GM12878 (cell line): ENCODE measurements at places on chromosomes 5 and 9.

DNA sequence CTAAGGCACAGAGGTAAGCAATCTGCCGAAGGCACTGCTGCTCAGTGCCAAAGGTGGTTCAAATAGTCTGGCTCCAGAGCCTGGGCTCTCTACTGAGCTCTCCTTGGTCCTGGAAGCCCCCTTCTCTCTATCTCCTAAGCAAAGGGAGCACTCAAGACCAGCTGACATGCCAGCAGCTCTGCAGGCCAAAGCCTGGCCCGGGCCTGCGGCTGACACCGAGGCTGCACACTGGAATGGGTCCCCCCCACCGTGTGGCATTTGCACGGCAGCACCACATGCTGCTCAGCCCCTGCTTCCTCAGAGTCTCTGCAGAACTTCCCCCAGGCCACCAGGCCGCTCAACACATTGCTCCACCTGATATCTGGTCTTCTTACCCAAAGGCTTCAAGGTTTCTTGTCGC lies 57.8 kb upstream of the GOLPH3 start:
- no peak for DNase-seq

DNA sequence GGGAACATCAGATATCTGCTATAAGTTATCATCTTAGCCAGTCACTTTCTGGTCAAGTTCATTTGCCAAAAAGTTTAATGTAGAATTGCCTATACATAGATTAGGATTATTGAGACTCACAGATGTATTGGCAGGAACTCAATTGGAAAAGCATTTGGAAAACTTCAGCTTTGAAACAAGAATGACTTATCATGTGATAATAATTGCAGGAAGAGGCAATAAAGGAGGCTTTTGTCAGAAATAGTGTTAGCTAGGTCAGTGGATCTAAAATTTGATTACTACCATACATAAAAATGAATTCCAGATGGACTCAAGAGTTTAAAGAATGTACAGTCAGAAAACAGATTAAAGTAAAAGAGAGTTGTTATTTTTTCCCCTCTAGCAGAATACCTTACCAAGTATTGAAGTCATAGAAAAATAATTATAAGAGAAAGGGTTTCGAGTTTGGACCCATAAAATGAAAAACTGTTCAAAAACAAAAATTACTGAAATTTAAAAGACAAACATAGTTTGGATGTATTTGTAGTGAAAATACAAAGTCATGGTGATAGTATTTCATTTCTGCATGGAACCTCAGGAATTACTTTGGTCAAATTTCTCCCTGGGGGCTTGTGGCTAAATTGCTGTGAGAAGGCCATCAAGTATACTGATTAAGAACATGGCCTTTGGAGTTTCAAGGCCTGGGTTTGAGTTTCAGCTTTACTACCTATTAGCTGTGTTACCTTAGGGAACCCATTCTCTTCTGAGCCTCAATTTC lies 159.9 kb downstream of the TMEM38B start:
- DNase-seq, result no peak

GRCh38 chr5:61018062-61018461 lies 73.1 kb downstream of the NDUFAF2 start:
- no peak for DNase-seq

DNA sequence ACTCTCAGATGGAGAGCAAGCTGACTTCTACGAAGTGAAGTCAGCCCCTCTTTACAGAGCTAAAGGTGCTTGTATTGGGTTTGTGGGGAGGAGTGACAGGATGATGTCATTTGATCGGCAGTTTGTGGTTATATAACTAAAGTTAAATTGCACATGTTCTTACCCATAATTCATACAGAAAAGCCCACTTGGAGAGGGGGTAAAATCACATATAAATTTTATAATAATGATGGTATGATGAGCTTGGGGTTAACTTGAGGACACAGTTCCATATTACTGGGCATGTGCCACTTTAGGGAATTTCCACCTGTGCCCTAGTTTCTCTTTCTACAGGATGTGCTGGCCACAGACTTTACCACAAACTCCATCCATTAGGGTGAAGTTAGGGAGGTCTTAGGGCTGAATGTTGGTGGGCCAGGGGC lies 1178.6 kb upstream of the CDH9 start:
- DNase-seq, result no peak

DNA sequence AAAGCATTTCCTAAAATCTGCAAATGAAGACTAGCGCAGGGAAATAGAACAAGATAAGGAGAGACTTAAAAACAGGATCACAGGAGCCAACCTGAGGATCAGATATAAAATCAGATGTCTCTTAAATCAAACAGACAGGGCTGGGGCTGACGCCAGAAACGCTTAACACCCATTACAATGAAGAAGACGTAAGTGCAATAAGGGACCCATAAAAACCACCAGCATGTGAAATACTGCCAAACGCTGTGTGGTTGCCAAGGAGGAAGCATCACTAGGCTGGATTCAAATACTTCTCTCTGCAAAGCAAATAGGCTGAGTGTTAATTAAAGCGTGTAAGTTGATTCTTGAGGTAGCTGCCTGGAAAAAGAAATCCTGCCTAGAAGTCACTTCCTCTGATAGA lies 74.4 kb upstream of the ATP10B start:
- DNase-seq, result no peak

- DNase-seq, result no peak
Measured at GRCh38 chr5:80874162-80874561, 86.0 kb upstream of the RASGRF2 start.

- DNase-seq, result no peak
Measured at GRCh38 chr9:13213998-13214397, 65.5 kb downstream of the MPDZ start.

DNA sequence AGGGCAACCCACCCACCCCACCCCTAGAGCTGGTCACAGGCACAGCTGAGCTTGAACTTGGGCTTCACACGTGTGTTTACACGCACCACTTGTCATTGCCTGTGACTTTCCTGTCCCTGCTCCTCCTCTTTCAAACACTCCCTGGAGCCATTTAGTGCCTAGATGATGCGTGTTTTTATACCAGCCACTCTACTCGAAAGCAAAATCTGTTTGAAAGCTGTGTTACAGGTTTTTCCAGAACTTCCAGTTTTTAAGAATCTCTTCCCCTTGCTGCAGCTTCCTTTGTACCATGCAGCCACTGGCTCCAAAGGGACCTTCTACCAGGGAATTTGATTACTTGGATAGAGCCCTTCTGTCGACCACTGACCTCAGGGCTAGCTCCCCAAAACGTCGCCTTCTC lies 78.8 kb upstream of the SPRY4 start:
- no peak for DNase-seq

GRCh38 chr5:51691538-51692079 lies 308.4 kb downstream of the ISL1 start:
- no peak for DNase-seq

DNA sequence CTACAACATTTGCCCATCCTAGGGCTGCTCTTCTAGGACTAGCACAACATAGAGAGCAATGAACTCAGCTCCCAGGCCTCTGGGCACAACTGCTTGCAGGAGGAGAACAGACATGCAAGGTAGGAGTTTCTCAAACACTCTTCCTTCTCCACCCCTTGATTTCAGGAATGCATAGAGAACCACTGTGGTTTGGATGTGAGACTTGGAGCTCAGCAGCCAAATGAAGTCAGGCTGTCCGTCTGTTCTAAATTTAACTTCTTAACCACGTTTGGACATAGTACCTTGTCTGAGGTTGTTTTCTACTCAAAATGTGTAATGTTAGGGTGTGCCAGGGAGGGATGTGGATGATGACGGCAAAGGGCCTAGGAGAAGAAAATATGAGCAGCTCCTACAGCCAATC lies 515.1 kb upstream of the TNC start:
- no peak for DNase-seq

DNA sequence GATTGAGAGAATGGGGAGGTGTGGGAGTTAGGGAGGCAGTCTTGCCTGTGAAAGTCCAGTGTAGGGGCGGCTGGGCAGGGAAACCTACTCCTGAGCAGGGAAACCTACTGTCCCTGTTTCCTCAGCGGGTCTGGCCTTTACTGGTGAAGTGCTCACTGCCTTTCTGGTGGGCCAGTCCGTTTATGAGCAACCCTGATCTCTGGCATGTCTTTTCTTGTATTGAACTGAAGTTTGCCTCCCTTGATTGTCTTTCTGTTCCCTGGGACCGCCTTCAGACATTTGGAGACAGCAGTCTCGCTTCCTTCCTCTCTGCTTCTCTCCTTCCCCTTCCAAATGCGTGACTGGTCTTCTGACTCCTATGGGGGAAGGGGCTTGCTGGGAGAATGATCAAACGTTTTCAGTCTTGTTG lies 2.9 kb downstream of the SNX18 start:
- DNase-seq, result no peak

DNA sequence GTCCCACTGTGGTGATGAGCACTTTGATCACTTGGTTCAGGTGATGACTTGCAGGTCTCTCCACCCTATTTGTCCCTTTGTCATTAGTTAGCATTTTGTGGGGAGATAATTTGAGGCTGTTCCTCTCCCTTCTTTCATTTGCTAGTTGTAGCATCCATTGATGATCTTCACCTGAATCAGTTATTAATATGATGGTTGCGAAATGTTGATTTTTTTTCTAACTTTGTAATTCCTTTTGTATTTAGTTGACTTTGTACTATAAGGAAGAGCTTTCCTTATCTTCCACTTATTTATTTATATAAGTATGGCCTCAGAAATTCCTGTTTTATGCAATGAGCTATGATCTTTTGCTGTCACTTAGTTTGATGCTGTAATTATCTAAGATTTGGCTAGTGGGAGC lies 12.6 kb downstream of the TRIO start:
- no peak for DNase-seq

DNA sequence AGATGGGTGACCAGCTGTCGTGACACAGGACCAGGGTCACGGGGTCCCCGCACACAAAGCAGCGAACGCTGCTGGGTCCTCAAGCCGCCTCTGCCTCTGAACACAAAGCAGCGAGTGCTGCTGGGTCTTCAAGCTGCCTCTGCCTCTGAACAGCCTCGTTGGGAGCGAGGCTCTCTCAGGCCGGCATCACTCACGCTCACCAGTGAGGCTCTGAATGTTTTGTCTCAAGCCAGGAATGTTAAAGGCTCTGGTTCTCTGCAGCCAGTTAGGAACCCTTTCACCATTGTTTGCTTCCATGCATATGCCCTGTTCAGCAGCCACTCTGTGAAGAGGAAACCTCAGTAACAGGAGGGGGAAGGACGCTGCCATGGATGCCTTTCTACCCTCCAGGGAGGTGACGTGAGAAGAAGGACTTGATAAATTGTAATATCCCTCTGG lies 82.7 kb upstream of the TAF11L2 start:
- DNase-seq, result no peak

DNA sequence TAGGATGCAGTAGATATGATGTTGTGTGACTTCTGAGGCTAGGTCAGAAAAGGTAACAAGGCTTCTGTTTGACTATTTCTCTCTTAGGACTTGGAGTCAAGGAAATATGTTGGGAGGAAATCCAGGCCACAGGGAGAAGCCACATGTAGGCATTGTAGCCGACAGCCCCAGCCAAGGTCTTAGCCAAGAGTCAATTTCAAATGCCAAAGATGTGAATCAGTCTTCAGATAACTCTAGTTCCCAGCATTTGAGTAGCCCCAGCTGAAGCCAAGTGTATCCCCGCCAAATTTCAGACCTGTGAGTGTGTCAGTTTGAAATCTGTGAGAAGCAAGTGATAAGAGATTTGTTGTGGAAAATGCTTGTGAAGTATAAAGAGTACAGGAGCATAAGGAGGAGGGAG lies 38.1 kb upstream of the ISL1 start:
- DNase-seq, result no peak

DNA sequence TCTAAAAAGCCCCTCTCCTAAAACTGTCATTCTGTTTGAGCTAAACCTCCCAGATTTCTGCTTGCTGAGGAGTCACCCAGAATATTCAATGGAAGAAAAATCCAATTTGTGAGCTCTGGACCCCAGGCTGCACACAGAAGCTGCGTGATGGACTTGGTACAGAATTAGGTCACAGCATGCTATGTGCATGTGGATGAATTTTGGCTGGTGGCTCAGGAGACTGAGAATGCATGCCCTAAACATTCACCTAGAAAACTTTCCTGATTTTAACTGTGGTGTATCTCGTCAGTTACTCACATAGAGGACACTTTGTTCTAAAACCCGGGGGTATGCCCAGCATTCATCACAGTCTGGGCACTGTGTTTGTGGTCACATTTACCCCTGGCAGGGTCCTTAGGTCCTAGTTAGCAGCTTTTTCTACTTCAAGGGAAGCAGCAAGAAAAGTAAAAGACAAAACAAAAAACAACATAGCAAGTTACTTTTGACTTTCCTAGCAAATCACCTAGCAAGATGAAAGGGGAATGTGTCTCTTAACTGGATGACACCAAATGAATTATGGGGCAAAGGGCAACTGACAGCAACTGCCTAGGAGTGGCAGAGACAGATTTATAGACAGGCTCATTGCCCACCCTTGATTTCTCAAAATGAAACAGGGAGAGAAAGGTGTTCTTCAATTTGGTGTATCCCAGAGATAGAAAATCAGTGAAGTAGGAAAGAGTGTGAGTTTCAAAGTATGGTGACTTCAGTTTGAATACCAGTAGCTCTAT lies 8.3 kb upstream of the SHROOM1 start:
- no peak for DNase-seq

- DNase-seq, result no peak
Measured at GRCh38 chr5:125232779-125233230, 486.4 kb upstream of the ZNF608 start.

DNA sequence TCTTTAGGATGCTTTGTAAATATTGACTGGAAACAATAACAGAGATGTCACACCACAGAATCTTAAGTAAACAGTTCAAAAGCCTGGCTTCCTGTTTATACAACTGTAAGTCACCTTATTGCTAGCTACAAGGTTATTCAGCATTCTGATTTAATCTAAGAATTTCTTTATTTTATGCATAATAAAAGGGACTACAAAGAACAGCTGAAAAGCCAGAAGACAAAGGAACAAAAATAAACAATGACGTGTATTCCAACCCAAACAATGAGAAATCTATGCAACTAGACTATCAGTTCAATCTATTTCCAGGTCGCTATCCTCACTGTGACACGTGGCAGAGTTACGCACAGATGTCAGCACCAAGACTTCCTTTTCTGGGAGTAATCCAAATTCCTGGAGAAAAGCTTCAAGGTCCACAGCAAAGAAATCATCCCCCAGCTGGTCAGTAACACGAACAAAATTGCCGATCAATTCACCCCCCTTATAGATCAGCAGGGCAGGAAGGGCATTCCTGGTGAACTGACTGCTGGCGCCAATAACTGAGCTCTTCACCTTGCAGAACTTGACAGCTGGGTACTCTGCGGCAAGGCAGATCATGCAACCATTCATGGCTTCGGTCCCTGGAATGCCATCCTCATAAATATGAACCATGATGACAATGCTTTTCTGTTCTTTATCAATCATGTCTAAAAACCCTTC lies 8.4 kb downstream of the PDCL start:
- DNase-seq, result no peak
